Inflammatory macrophage treated with lipopolysaccharide for 4 hours (primary cell): ENCODE measurements at places on chromosomes 16 and 17.

- DNase-seq, result no peak
Measured at GRCh38 chr16:75087375-75087979, 29.1 kb downstream of the LDHD start.

- no peak for DNase-seq
Measured at GRCh38 chr17:5220074-5220473, 14.6 kb downstream of the SCIMP start.

- no peak for DNase-seq
Measured at GRCh38 chr16:86556576-86556975, 1.5 kb upstream of the MTHFSD start.

DNA sequence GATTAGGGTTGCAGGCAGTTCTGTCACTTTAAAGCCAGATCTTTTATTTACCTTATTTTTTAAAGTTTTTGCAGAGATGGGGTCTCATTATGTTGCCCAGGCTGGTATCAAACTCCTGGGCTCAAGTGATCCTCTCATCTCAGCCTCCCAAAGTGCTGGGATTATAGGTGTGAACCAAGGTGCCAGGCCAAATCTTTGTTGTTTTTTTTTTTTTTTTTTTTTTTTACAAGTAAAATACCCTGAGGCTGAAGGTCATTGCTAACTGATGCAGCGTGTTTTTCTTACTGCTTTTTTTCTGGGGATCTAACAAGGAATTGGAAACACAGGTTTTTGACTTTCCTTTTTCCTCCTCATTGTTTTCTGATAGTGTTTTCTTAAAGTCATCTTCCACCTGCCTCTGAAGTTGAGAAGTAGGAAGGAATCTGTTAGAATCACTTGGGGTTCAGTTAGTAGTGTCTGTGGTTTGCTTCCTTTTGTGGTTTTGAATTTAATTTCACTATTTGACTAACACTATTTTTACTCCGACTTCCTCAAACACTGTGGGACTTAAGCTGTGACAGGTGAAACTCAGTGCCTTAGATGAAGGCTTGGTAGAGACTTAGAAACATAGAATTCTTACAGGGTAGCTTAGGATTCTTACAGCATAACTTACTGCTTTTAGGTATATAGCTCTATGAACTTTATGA is 22.2 kb downstream of the CLTC start:
- peak; percentile 39 for DNase-seq

- no peak for DNase-seq
Measured at GRCh38 chr17:47811709-47812108, 9.9 kb downstream of the OSBPL7 start.

DNA sequence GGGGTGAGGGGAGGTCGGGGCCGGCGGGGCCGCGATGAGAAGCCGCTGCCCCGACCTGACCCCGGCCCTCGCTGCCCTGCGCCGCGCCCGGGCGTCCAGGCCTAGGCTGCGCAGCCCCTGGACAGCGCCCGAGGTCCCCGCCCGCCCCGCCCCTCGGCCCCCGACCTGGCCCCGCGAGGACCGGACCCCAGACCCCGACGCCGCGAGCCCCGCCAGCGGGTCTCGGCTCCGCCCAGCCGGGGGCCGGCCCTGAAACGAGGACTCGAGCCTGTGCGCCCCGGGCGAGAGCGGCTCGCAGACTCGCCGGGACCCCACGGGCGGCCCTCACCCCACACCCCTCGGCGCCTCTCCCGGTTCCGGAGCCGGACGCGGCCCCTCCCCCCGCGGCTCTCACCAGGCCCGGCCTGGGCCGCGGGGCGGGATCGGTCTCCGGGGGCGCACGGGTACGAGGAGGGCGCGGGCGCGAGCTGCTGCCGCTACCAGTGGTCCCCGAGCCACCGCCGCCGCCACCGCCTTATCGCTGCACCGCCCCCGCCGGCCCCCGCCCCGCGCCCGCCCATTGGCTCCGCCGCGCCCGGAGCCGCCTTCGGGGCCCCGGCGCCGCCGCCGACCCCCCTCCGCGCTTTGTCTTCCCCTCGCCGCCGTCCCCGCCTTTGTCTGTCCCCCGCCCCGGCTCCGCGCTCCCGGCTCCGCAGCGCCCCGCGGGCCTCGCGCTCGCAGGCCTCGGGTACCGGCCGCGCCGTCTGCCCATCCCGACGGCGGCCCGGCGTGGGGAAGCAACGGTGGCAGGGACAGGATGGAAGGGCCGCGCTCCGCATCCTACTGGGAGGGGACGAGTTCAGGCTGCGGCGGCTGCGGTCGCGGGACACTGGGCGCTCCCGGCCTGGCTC is at the start of gene LIMD2:
TSS of gene LIMD2 (minus strand) at position 488 of the 890 bp plus-strand sequence. CDS start 827 bp downstream, outside the sequence.
- peak; percentile 18 for DNase-seq

- DNase-seq, result peak; percentile 52
Measured at GRCh38 chr17:47978324-47978723, 7.4 kb downstream of the CDK5RAP3 start.

- peak; percentile 85 for DNase-seq
Measured at GRCh38 chr17:27494192-27495091, 38.2 kb downstream of the KSR1 start.

DNA sequence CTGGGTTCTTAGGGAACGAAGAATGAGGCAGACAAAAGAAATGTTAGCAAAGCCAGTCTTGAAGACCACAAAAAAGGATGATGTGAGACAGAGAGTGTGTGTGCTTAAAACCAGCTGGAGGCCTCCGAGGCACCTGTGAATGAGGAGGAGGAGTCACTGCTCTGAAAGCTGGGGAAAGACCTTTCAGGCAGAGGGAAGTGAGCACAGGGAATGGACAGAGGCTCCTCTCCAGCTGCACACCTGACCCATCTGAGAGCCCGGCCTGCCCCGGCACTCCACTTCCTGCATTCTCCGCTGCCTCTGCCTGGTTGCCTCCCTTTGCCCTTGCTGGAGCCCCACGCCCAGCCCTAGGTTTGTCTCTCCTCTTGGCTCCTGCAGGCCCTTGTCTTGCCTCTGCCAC is 55.2 kb upstream of the SREBF1 start:
- DNase-seq, result no peak

GRCh38 chr17:54172096-54172984 is 349.6 kb downstream of the KIF2B start:
- DNase-seq, result no peak

- DNase-seq, result no peak
Measured at GRCh38 chr17:71966459-71967313, 154.1 kb upstream of the SOX9 start.

GRCh38 chr17:8140065-8141029 is 11.9 kb downstream of the PER1 start:
- no peak for DNase-seq

- no peak for DNase-seq
Measured at GRCh38 chr17:79543531-79543930, 67.3 kb downstream of the RBFOX3 start.

- no peak for DNase-seq
Measured at GRCh38 chr16:3788711-3789374, 71.5 kb upstream of the TRAP1 start.

- no peak for DNase-seq
Measured at GRCh38 chr16:26344240-26344776, 652.5 kb downstream of the HS3ST4 start.

DNA sequence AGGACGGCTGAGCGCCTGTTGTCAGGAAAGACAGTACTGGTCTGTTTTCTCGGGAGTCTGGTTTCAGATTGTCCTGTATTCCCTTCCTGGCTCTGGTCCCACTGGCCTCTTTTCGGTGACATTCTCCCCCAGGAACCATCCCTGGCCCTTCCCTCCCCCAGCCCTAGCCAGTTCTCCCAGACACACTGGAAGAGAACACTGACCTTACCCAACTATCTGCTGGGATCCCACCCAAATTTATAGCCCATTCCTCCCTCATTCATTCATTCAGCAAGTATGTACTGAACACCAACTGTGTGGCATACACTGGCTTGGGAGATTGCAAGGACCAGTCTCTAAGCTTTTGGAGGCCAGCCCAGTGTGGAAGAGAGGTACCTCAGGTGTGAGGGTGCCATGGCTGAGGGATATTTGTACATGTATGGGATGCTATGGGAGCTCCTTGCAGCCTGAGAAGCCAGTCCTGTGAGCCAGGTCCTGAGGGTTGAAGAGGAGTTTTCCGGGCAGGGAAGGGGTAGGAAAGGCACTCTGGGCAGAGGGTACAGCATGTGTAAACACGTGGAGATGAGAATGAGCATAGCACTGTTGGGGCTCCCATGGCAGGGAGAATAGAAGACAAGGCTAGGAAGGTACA is 5.2 kb downstream of the RND2 start:
- DNase-seq, result no peak

DNA sequence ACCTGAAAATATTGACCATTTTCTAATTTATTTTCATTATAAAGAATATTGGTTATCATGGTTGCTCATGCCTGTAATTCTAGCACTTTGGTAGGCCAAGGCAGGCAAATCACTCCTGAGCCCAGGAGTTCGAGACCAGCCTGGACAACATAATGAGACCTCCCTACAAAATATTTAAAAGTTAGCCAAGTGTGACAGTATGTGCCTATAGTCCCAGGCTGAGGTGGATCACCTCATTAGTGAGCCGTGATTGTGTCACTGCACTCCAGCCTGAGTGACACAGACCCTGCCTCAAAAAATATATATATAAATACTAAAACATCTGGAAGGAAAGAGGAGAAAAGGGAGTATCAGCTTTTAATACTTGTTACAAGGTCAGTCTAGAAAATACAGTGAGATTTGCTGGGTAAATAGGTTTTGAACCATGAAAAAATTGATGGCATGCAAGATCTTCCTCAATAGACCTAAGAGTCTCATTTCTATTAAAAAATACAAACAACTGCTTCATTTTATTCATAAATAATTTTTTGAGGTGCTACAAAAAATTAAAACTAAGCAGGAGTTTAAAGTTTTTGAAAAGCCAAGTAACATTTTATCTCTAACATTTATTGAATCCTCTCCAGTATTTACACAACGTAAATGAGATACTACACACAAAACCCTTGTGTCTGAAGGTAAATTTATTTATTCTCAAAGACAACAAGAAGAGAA is 47.7 kb downstream of the TUBD1 start:
- peak; percentile 39 for DNase-seq

DNA sequence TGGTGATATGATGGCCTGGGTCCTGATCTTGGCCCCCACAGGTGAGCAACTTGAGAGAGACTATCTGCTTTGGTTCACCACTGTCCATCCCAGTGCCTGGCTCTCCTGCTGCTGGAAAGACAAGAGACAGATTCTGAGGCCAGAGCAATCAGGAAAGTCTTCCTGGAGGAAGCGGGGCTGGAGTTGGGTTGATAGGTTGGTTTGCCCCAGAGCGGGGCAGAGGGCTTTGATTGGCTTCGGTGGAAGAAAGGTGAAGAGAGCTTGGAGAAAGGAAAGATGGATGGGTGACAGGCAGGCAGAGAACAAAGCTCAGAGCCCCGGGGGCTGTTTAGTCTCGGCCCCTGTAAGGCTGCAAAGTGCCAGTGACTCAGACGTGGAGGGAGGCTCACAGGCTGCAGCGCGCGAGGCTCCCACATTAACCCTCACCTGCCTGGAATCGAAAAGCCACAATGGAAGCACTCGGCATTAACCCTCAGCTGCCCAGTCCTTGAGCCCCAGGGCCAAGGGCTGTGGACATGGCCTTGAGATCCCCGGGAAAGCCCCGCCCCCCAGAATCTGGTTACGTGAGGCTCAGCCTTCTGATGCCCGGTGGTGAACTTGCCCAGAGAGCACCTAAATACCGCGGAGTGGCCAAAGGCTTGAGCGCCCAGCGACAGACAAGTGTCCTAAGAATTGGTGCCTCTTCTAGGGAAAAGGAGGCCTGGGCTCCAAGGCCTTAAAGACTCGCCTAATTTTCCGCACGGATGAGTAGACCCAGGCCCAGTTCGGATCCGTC is 996 bp upstream of the CPNE2 start:
- no peak for DNase-seq

- DNase-seq, result no peak
Measured at GRCh38 chr16:31250782-31251384, 8.9 kb upstream of the ITGAM start.

DNA sequence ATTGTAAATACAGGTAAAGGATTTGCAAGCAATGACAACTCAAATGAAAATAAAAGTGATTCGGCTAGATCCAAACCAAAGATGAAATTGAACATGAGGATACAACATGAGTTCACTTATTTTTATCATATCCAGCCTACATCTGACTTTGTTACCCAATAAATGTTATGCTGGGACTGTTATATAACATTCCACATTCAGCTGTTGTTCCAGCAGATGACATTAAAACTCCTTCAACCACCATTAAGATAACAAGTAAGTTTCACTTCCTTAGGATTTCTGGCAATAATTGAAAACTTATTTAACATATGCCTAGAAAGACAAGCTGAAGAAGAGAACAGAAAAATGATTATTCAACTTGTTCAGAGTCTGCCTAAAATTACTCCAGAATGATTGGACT is 729.4 kb downstream of the CDH11 start:
- no peak for DNase-seq

DNA sequence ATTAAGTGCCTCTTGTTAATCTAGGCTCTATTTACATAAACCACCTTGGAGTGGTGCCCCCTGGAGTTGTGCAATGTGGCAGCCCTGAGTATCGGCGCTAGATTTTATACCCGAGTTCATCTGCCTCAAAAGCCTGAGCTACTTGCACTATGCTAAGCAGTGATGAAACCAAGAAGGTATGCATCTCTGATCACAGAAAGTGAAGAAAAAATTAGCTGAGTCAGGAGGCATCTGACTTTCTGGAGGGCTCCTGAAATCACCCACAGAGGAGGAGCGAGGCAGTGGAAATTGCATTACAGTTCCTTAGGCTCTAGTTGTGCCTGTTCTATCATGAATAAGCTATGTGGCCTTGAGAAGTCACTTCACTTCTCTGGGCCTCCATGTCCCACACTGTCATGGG is 80.3 kb upstream of the PSMD7 start:
- no peak for DNase-seq

DNA sequence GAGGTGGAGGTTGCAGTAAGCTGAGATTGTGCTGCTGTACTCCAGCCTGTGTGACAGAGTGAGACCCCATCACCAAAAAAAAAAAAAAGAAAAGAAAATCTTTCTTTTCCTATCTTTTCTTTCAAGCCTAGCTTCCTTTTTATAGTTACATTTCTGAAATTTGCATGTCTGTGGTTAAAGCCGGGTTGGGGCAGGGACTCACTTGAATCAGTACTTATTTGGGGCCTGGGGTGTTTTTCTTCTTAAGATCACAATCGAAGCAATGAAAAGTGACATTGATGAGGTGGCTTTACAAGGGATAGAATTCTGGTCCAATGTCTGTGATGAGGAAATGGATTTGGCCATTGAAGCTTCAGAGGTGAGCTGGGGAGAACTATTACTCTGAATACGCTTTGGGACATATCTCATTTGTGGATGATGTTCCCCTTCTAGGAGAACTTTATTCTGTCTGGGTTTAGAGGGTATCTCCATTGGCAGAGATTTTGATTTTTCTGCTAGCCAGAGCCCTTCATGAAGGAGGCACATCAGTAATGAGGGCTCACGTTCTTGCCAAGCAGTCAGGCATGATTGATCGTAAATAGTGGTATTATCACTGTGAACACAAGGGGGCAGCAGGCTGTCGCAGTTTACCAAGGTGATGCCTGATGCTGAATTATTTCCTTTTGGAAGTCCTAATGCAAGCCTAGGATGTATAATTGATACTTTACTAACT is 14.3 kb downstream of the KPNB1 start:
- peak; percentile 53 for DNase-seq
